ENCODE measurements at places on chromosomes 16 and 17.

GRCh38 chr17:75906143-75906884, 1.6 kb upstream of the MRPL38 start:
- DNase-seq, result no peak

- DNase-seq, result no peak
Measured at GRCh38 chr17:52233176-52233575, 74.7 kb upstream of the CA10 start.

DNA sequence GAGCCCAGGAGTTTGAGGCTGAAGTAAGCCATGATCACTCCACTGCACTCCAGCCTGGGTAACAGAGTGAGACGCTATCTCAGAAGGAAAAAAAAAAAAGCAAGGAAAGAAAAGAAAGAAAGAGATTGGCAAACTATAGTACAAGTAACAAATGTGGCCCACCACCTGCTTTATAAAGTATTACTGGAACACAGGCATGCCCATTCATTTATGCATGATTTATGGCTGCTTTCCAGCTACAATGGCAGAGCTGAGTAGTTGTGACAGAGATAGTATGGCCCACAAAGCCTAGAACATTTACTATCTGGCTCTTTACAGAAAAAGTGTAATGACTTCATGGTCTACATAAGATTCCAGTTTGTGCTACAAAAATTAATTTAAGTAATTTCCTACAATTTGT, 23.6 kb downstream of the C16orf87 start:
- no peak for DNase-seq

DNA sequence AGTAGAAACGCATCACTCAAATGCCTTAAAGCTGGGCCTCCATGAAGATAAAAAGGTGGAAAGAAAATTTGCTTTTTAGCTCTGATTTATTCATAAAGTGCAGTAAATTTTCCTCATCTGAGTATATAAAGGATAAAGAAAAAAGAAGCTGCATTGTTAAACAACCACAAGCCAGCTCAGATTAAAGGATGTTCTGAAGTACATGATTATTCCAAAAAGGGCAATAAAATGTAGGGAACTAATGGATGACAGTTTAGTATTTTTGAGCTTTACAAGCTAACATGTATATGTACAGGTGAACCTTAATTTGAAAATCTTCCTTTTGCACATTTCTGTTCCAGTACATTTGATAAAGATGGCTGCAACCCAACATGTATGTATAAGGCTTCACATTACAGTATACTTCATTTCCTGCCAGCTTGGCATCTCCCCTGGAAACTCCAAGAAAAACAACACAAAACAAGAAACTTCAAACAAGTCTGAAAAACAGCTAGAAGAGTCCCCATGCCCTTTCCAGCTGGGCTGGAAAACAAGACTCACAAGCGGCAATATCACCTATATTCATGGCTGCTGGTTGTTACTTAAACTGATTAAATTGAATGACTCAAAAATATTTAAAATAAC, 225.7 kb downstream of the CEP112 start:
- no peak for DNase-seq

DNA sequence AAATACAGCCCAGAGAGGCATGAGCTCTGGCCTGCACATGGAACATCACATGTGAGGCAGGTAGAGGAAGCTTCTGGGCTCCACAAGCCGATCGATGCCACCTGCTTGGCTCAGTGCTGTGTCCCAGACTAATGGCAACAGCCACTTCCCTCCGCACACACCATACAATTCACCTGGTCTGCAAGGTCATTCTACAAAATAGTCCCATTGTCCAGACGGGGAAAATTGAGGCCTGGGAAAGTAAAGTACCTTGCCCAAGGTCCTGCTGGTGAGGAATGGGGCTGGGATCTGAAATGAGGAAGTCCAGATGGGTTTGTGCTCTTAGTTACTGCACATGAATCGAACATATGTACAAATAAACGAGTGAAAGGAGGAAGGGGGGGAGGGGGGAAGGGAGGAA, 88.0 kb downstream of the LITAF start:
- DNase-seq, result no peak

DNA sequence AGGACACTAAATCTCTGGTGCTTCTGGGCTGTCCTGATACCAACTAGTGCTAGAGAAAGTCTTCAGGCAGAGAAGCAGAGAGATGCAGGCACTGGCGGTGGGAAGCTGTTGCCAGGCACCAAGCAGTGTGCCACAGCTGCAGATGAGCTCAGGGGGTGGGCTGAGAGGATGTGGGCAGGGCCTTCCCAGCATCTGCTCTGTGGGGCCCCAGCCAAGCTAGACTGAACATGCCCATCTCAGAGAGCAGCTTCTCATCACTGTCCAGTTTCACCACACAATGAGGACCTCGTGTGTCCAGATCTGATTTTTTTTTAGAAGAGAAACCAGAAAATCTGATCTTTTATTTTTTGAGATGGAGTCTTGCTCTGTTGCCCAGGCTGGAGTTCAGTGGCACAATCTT, 17.1 kb downstream of the PSKH1 start:
- DNase-seq, result no peak

GRCh38 chr17:17724307-17725010, 43.2 kb downstream of the RAI1 start:
- no peak for DNase-seq

DNA sequence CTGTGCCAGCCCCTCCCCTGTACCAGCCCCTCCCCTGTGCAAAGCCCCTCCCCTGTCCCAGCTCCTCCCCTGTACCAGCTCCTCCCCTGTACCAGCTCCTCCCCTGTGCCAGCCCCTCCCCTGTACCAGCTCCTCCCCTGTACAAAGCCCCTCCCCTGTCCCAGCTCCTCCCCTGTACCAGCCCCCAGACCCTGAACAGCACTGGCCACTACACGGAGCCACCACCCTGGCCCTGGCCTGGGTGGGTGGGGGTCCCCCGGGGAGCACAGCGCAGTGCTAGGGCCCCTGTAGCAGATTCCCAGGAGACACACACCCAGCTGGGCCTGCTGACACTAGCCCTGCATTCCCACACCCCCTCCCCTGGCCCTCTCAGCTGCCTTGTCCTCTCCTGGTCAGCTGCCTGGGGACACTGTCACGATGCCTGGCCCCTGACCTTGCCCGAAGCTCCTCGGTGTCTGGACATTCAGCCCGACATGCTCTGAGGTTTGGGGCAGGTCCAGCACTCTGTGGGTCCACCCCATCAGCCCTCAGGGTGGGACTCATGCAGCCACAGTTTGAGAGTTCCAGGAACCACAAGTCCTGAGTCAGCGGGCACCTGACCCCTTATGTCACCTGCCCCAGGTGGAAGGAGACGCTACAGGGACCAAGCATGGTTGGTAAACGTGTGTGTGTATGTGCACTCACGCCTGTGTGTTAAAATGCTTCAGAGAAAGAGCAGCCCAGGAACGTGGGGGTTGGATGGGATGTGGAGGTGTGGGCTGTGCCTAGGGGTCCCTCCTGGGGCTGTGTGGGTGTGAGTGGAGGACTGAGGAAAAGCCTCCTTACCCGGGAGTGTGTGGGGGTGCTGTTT, 114.2 kb downstream of the METRNL start:
- DNase-seq, result no peak

GRCh38 chr16:17224879-17225281, 245.9 kb downstream of the XYLT1 start:
- no peak for DNase-seq

DNA sequence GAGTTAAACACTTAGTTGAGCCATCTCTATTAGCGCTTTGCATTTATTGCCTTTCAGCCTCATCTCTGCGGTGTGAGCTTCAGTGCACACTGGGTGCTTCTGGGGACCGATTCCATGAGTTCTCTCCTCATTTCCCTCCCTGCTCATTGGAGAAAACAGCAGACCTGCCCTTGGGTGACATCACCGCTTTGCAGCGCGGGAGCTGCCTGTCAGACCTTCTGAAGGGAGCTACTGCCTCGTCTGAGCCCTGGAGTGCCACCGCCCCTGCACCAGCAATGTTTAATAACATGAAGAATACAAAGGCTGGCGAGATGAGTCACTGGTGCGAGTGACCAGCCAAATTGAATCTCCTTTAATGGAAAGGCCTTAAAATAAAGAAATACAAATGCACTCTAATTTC, 30.2 kb upstream of the CPPED1 start:
- no peak for DNase-seq

DNA sequence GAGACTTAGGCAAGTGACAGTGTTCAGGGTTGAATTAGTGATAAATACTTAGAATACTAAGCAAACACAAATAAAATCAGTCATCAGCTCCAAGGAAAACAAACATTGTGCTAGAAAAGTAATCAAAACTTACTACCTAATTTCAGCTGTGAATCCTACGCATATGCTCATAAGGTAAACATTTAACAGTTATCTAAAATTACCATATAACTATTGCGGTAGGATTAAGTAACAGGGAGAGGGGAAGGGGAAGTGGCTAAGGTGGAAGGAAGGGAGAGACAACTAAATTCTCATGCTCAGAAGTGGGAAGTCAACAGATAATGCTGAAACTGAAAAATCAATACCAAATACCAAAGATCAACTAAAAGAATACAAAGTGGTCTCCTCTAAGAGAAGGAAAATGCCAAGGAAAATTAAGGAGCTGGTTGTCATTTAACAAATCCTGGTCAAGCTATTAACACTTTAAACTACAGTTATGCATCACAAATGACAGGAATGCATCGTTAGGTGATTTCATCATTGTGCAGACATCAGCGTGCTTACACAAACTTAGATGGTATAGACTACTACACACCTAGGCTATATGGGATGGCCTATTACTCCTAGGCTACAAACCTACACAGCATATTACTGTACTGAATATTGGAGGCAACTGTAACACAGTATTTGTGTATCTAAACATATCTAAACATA, 20.0 kb downstream of the USP32 start:
- DNase-seq, result no peak

- DNase-seq, result no peak
Measured at GRCh38 chr16:28937222-28937876, 5.6 kb downstream of the CD19 start.

- no peak for DNase-seq
Measured at GRCh38 chr16:69093974-69094373, 11.5 kb upstream of the HAS3 start.

DNA sequence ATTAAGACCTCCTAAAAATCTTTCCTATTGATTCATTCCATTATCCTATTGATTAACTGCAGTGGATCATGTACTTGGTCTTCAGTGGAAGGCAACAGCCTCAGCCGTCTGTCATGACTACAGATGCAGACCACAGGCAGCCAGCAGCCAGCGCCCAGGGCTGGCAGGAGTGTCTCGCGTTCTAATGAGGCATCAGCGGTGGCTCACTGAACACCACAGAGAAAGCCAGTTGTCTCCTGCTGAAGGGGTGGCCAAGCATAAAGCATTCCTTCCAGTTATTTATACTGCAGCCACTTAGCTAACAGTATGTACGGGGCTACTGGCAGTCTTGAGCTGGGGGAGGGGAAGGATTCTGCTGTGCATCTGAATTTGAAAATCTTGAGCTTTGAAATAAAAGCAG, 214.3 kb downstream of the IRX3 start:
- DNase-seq, result no peak

- no peak for DNase-seq
Measured at GRCh38 chr16:10740845-10741208, 2.8 kb upstream of the NUBP1 start.

- DNase-seq, result no peak
Measured at GRCh38 chr17:67171560-67171959, 73.4 kb downstream of the HELZ start.

DNA sequence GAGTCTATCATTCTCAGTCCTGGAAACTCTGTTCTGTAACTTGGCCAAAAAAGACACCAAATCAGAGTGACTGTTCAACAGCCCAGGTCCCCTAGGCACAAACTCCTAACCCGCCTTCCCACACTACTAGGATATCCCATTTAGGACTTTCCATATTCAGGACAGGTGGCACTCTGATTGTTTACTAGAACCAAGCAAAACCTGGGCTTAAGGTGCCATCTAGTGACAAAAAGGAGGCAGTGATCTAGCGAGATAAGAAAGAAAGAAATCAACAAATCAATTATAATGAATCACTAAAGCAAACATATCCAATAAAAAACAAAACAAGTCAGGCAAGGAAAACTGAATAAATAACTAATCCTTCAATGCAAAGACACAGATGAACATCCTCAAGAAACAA, 203.9 kb downstream of the CEP112 start:
- no peak for DNase-seq

DNA sequence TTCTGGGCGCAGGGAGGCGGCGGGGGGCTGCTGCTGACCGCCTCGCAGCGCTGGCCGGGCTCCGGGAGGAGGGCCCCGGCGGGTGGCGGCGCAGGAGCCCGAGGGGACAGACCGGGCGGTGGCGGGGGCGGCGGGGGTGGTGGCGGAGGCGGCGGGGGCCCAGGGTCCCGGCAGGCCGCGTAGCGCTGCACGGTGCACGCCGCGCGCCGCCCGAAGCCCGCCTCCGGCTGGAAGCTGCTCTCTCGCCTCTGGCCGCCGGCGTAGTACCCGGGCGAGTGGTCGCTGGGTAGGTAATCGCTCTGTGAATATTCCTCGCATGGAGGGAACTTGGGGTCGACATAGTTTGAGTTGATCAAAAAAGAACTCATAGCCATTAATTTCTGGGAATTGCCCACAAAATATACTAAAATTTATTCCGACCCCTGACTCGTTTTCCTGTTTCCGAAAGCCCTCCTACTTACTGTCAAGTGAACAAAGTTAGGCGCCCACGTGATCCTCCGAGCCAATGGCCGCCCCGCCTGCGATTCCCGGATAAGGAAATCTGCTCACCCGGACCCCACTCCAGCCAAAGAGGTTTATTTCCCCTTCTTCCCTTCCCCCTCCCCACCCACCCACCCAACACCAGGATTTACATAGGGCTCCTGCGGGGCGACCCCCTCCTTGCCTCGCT, at the start of gene HOXB4:
TSS of gene HOXB4 (minus strand) at position 405 of the 670 bp plus-strand sequence. CDS start at position 374, 31 bp downstream.
- no peak for DNase-seq

GRCh38 chr17:76252040-76252954, 12.0 kb upstream of the RNF157 start:
- DNase-seq, result no peak

GRCh38 chr17:40714473-40714872, 10.9 kb upstream of the KRT24 start:
- no peak for DNase-seq
